ENCODE measurements at places on chromosomes 1 and 21.

GRCh38 chr1:94731891-94732290 is 88.3 kb upstream of the SLC44A3 start:
- DNase-seq, result no peak

GRCh38 chr21:39007532-39007931 is 175.7 kb downstream of the PSMG1 start:
- DNase-seq, result no peak

GRCh38 chr21:43728154-43728466 is 9.2 kb downstream of the PDXK start:
- no peak for DNase-seq

- no peak for DNase-seq
Measured at GRCh38 chr1:54581621-54582035, 33.6 kb downstream of the ACOT11 start.

DNA sequence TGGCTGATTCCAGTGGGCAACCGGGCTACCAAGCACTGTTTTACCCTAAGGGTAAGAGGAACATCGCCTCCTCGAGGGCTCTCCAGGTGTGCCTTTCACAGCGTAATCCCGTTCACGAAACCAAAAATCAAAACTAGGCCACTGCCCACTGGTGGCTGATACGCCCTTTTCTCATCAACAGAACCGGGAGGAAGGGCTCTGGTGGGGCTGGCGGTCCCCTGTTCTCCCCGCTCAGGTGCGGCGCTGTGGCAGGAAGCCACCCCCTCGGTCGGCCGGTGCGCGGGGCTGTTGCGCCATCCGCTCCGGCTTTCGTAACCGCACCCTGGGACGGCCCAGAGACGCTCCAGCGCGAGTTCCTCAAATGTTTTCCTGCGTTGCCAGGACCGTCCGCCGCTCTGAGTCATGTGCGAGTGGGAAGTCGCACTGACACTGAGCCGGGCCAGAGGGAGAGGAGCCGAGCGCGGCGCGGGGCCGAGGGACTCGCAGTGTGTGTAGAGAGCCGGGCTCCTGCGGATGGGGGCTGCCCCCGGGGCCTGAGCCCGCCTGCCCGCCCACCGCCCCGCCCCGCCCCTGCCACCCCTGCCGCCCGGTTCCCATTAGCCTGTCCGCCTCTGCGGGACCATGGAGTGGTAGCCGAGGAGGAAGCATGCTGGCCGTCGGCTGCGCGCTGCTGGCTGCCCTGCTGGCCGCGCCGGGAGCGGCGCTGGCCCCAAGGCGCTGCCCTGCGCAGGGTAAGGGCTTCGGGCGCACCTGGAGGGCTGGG is at the start of gene IL6R:
Gene IL6R, plus strand, starts transcription at position 360 of the 763 bp plus-strand sequence. Its CDS starts 287 bp downstream, at position 647.
- no peak for DNase-seq

DNA sequence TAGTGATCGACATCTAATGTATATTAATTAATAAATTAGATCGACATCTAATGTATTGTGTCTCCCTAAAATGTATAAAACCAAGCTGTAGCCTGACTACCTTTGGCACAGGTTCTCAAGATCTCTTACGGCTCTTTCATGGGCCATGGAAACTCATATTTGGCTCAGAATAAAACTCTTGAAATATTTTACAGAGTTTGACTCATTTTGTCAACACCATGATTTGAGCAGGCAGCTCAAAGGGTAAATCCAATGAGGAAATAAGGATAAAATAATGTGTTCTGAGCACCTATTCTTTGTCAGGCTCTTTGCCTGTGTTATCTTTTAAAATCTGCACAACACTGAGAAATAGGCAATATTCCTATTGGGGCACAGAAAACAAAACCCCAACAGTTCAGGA is 223.4 kb upstream of the DUSP10 start:
- DNase-seq, result no peak

DNA sequence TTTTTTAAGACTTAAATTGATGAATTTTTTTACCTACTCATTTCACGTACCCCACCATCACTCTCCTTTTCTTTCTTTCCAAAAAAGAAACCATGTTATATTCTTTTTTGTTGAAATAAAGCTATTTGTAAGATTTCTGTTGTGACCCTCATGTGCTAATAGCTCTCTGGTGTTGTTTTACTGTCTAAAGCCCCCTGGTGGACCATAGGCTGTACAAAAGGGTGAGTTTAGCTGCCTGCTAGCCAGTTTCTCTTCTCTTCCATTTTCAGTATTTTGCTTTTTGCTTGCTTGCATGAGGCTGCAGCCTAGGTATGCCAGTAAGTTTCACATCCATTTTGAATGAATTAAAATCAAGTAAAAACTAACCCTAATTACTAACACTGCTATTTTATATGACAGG is 15.6 kb upstream of the VAMP3 start:
- no peak for DNase-seq

GRCh38 chr1:203093754-203094410 is 8.1 kb upstream of the MYOG start:
- DNase-seq, result no peak

DNA sequence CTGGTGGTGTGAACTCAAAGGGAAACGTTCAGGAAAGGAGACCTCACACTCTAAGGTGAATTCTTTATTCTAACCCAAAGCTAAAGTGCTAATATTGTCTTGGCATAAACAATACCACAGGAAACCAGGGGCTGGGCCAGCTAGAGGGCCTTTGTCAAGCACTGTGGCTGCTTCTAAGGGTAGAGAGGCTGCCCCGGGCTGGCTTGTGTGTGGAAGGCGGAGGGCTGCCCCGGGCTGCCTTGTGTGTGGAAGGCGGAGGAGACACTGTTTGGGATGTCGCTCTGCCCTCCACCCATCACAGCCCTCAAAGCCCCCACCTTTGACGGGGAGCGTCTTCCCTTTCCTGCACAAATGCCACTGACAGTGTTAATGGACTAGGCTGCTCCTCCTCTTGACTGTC is 216.8 kb downstream of the TOMM20 start:
- DNase-seq, result no peak

GRCh38 chr1:30405631-30406212 is 317.7 kb downstream of the MATN1 start:
- DNase-seq, result no peak

DNA sequence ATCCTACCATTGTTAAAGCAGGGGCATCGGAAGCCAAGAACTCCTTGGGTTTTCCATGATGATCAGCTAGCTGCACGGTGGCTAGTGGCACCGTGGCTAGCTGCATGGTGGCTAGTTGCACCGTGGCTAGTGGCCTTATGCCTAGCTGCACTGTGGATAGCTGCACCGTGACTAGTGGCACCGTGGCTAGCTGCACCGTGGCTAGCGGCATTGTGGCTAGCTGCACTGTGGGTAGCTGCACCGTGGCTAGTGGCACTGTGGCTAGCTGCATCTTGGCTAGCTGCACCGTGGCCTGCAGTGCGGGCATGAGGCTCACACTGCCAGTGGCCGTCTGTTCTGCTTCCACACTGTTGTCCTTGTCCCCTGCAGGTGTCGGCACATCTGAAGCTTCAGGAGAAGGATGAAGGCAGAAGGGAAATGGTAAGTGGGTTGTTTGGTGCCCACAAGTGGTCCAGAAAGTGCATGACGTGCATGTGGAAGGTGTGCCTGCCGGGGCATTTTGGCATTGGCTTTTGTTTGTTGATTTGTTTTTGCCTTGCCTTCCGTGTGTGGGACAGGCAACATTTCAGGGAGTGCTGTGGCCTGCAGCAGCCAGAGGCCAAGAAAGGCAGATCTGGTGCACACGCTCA is 38.6 kb downstream of the TFF3 start:
- no peak for DNase-seq

DNA sequence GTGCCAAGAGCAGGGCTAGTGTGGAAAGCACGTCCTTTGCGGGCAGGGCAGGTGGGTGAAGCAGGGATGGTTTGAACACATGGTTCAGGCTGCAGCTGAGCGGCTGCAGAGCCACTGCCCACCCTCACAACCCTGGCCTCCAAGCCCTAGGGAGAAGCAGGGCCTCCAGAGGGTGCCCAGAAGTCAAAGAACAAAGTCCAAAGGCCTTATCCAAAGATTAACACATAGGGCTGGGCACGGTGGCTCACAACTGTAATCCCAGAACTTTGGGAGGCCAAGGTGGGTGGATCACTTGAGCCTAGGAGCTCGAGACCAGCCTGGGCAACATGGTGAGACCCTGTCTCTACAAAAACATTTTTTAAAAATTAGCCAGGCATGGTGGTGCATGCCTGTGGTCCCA is 46.8 kb downstream of the CAPN8 start:
- DNase-seq, result no peak

DNA sequence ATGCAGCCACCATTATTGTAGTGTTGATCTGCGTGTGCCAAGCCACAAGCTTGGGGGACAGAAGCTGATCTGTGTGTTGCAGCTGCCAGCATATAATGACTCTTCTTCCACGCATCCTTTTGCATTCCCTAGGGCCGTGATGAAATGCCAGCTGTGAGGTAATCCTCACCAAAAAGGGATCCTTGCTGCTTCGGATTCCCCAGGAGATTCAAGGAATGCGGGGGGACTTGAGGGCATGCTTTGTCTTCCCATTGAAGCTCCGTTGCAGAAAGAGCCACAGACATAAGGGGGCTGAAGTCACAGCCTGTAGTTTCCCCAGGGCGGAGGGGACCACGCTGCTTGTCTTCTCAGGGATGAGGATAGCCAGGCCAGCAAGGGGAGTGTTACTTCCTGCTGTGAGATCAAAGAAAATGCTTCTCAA is 281.6 kb upstream of the FMN2 start:
- no peak for DNase-seq

- DNase-seq, result no peak
Measured at GRCh38 chr1:25538191-25538767, 5.1 kb upstream of the LDLRAP1 start.

DNA sequence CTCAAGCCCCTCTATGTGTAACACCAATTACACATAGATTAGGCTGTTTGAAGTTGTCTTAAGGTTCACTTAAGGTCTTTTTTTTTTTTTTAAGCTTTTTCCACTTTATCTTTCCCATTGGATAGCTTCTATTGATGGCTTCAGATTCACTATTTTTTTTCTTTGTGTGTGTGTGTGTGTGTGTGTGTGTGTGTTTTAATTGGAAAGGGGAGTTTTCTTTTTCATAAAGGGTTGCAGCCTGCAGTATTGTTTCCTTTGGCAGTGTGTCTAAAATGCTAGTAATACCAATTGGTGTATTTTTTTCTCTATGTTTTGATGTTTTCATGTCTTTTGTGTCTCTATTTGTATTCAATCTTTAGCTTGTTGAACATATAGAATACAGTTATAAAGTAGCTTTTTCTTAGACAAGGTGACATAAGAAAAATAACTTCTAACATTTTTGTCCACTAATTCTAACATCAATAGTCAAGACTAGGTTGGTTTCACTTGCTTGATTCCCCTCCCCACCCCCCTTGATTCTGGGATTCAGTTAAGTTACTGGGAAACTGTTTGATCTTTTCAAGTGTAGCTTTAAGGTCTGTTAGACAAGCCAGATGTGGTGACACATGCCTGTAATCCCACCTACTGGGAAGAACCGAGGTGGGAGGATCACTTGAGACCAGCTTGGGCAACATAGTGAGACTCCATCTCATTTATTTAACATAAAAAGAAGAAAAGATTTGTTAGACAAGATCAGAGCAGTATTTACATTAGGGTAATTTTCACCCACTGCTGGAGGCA is 21.4 kb downstream of the PRRC2C start:
- DNase-seq, result no peak

DNA sequence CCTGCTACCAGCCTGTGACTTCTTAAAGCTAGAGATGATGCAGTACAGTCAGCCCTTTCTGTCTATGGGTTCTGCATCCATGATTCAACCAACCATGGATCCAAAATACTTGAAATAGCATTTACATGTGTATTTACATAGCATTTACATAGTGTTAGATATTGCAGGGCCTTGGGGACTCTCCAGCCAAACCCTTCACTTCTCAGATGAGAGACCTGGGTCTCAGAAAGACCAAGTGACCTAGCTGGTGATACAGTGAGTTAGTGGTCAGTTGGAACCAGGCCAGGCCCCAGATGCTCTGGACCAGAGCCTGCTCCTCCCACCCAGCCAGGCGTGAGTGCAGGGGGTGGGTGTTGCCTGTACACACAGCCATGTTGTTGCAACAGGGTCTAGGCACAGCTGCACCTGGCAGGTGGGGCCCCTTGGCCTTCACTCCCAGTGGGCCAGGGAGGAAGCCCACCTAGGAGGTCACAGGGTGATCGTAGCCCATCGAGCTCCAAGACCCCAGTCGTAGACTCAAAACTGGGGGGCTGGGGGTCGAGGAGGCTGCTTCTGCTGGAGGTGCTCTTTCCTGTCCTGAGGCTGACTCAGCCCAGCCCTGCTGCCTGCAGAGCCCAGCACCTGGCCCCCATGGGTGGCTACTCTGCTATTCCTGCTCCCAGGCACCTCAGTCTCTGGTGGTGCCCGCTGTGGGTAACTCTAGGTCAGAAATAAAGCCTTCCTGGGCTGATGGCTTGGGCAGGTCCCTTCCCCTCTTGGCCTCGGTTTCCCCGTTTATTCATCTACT is 7.7 kb downstream of the TMEM61 start:
- DNase-seq, result no peak

DNA sequence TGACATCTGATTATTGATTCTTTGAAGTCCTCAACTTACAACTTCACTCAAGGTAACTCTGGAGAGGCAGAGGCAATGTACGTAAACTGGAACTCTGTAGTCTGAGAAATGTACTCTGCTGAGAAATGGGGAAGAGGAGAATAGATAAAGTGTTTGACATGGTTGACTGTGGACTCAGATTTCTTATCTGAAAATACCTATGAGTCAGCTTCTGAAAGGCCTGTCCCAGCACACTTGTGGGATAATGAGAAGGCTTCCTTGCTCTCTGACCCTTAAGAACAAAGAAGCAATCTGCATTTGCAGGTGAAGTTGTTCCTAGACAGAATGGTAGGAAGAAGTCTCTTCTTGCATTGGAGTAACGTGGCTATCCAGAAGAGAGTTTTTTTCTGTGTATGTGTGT is 1573.5 kb downstream of the BRINP3 start:
- no peak for DNase-seq

GRCh38 chr1:202167708-202168415 is 7.5 kb upstream of the PTPN7 start:
- no peak for DNase-seq

DNA sequence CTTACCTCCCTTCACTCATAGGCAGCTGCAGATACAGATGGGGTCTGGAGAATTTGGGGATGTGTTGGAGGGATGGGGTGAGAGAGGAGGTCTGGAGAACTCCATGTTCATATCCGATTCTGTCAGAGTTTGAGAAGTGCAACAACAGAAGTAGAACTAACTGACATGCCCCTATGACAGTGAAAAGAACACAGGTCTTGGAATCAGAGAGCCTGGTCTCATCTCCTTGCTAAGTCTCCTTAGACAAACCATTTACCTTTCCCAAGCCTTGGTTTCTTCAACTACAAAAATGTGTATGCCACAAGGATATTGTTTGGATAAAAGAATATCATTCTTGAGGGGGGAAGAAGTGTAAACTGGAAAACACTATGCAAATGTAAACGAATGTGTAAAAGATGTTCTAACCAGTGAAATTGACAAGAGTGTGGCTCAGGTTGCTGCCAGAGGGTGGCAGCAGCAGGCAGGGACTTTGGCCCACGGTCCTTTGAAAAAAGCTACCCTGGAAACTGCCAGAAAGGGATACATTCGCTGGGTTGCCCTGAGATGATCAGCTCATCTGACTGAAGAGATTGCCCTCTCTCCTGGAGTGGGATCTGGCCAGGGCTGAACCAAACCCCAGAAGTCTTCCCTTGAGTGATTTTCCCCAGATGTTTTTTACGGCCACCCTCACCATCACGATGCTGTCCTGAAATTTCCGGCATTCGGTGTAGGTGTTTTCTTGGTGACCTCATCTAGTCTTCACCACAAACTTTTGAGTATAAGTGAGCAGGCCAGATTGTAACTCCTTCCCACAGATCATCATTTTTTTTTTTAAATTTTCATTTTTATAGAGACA is 17.0 kb upstream of the CD2 start:
- peak; percentile 5 for DNase-seq
